Fibroblast of lung (primary cell): ENCODE measurements at places on chromosomes 11 and 22. TPM values are rescaled to one million over a fixed set of nuclear protein-coding genes. Genes with fewer than 3 reads are reported as not detected.

TEX54 gene
- polyA plus RNA-seq, result not detected in 2 replicates

MIOX gene
- polyA plus RNA-seq, result 0.06 TPM in 1 of 2 replicates, not detected in the other

MYEOV gene
- polyA plus RNA-seq, result 7.3 and 11.7 TPM in 2 replicates

CCDC15 gene
- polyA plus RNA-seq, result 1.2 and 4.0 TPM in 2 replicates

DDTL gene
- 0.36 and 0.51 TPM in 2 replicates for polyA plus RNA-seq

ACER3 gene
- 11.8 and 22.3 TPM in 2 replicates for polyA plus RNA-seq

DNA sequence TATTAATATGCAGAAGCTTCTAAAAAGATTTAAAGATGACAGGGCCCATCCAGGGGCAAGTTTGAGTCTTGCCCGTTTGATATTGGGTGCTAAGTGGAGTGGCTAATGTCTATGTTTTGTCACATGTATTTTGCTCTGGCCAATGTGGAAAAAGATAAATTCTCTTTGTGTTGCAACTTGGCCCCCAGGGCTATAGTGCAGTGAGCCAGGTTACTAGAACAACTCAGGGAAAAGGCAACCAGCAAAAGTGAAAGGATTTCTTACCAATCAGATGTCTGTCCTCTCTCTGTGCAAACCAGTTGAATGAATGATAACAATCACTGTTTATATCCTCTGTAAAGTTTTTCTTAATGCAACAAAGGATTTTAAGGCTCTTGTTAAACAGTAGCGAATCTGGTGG lies 4.6 kb upstream of the CLNS1A start:
- H3K4me3 ChIP-seq, result no peak overlapping the region
- H3K27ac ChIP-seq, result no peak overlapping the region
- DNase-seq, result no peak
- H3K27me3 ChIP-seq, result no peaks in the 10 kb centered on the region
- H3K4me1 ChIP-seq, result no peaks in the 10 kb centered on the region
- H3K36me3 ChIP-seq, result no peaks in the 10 kb centered on the region

- no peak overlapping the region for H3K4me3 ChIP-seq
- H3K4me1 ChIP-seq, result no peaks in the 10 kb centered on the region
- H3K27ac ChIP-seq, result no peak overlapping the region
- DNase-seq, result peak; percentile 25
- no peaks in the 10 kb centered on the region for H3K36me3 ChIP-seq
- no peaks in the 10 kb centered on the region for H3K27me3 ChIP-seq
These were observed 729.8 kb downstream of the FAM181B start for GRCh38 chr11:82003671-82004515.

GRCh38 chr11:23865341-23865975 lies 631.4 kb upstream of the LUZP2 start:
- no peak overlapping the region for H3K27ac ChIP-seq
- no peaks in the 10 kb centered on the region for H3K4me1 ChIP-seq
- DNase-seq, result no peak
- no peaks in the 10 kb centered on the region for H3K27me3 ChIP-seq
- H3K36me3 ChIP-seq, result no peaks in the 10 kb centered on the region

DNA sequence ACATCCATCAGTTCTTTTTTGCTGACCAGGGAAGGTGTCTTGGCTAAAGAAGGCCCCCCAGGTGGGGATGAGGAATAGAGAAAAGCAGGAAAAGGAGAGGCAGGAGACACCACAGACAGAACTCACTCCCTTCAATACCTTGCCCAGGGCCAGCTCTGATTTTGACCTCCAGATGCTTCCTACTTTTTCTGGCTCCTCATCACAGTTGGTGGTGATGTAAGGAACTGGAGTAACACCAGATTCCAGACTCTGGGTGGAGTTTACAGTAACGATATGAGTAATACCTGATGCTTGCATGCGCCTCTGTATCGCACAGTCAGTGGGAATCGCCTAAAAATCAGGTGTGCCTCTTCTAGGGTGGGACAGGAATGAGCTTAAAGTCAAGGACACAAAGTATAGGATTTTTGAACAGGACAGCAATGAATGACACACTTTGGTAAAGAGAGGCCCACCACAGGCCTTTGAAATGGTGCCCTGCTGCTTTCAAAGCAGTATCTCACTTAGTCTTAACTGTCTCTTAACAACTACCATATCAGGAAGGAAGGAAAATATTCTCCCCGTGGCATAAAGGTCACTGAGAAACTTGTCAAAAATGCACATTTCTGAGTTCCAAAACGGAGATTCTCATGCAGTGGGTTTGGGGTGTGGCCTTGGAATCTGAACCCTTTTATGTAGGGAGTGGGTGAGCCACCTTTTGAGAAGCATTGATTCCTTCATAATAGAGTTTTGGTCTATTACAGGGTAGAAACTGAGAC lies 140.8 kb downstream of the SNX19 start:
- H3K27ac ChIP-seq, result no peak overlapping the region
- H3K4me1 ChIP-seq, result peaks cover 29% of the 10 kb centered on the region
- H3K36me3 ChIP-seq, result no peaks in the 10 kb centered on the region
- no peak overlapping the region for H3K4me3 ChIP-seq

DNA sequence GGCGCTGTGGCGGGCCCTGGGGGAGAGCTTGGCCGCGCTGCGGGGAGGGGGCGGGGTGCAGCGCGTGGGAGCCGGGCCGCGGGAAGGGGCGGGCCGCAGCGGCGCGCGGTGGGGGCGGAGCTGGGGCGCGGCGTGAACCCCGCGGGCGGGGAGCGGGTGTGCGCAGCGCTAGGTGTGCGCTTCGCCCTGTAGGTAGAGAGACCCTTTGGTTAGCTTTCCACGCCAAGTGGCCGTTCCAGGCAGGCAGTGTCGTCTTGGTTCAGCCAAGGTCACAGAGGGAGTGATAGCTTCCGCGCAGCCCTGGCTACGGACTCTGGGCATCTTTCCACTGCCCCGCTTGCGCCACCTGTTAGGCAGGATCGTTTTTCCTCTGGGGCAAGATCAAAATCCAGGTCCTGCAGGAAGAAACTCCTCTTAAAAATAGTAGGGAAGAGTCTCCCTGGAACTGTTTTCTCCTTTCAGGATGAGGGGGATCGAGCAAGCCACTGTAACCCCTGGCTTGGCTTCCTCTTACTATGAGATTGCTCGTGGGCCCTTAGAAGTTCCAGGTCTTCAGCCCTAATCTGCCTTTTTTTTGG lies 434 bp downstream of the BANF1 start:
- peaks cover 17% of the 10 kb centered on the region for H3K36me3 ChIP-seq
- peak overlapping the region; percentile 91 for H3K4me3 ChIP-seq
- H3K27me3 ChIP-seq, result no peaks in the 10 kb centered on the region
- H3K4me1 ChIP-seq, result peaks cover 2% of the 10 kb centered on the region
- peak; percentile 37 for DNase-seq

DNA sequence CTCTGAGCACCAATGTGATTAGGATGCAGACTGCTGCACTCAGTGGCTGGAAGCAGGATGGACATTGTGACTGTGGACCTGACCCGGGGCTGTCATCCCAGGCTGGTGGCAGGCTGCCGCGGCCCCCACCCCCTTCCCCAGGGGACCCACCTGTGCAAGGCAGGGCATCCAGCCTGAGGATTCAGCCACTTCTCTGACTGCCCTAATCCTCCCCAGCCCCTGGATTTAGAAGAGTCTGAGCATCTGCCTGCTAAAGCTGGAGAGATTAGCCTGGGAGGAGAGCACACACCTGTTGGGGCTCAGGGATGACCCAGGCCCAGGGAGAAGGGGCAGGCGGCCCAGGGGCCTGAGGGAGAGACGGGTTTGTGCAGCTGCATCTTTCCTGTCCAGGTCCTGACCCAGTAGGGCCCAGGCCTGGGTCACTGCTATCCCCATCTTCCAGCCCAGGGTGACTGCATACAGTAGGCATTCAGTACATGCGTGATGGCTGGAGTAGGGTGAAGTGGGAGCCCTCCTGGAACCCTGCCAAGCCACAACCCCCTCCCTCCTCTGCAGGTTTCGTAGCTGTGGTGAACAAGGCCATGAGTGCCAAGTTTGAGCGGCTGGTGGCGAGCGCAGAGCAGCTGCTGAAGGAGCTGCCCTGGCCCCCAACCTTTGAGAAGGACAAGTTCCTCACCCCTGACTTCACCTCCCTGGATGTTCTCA lies 12.1 kb downstream of the DPP3 start:
- DNase-seq, result peak; percentile 64
- H3K27ac ChIP-seq, result no peak overlapping the region
- no peaks in the 10 kb centered on the region for H3K4me1 ChIP-seq
- no peaks in the 10 kb centered on the region for H3K27me3 ChIP-seq

DNA sequence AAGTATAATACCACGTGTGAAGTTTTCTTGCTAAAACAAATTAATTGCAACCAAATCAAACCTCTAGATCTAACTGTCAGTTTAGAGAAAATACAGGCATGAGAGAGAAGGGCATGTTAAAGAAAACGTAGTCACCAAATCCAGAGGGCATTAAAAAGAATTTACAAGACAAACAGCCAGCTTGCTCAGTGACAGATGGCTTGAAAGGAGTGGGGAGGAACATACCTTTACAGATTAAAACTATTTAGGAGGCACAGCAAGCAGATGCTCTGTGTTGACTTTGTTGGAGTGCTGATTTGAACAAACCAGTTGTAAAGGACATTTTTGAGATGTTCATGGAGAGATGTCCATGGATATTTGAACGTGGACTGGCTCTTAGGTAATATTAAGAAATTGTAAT lies 96.9 kb downstream of the ATXN10 start:
- H3K27me3 ChIP-seq, result no peaks in the 10 kb centered on the region
- H3K4me3 ChIP-seq, result no peak overlapping the region
- H3K27ac ChIP-seq, result no peak overlapping the region
- H3K4me1 ChIP-seq, result peaks cover 2% of the 10 kb centered on the region
- H3K36me3 ChIP-seq, result no peaks in the 10 kb centered on the region
- no peak for DNase-seq

DNA sequence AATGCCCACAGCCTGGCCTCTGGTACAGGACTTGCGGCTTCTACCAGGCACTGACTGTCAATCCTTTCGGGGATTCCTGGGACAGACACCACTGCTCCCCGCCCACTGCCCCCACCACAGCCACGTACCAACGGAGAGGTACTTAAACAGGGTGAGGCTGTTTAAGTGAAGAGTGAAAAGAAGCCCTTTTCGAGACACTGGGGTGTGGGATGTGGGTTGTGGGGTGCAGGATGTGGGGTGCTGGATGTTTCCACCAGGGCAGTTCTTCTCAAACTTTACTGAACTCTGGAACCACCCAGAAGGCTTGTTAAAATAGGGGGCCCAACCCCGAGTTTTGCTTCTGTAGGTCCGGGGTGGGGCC lies 34.2 kb upstream of the PRR5 start:
- DNase-seq, result no peak
- H3K27ac ChIP-seq, result no peak overlapping the region
- peaks cover 18% of the 10 kb centered on the region for H3K27me3 ChIP-seq
- H3K4me1 ChIP-seq, result peaks cover 3% of the 10 kb centered on the region
- H3K4me3 ChIP-seq, result no peak overlapping the region

DNA sequence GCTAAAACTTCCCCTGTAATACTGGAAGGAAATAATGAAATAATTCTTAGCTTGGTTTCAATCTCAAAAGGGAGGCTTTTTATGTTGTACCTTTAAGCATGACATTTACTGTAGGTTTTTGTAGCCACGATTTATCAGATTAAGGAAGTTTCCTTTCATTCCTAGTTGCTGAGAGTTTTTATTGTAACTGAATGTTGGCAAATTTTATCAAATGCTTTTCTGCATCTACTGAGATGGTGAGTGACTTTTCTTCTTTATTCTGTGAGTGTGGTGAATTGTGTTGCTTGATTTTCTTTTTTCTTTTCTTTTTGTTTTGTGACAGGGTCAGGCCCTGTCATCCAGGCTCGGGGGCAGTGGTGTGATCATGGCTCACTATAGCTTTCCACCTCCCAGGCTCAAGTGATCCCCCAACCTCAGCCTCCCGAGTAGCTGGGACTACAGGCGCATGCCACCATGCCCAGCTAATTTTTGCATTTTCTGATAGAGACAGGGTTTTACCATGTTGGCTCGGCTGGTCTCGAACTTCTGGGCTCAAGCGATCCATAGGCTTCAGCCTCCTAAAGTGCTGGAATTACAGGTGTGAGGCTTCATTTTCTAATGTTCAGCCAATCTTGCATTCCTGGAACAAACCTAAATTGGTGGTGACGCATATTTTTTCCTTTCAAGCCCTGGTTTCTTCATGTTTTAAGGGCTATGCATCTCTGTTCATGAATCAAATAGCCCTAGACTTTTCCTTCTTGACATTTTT lies 26.2 kb downstream of the SUSD2 start:
- peaks cover 15% of the 10 kb centered on the region for H3K4me1 ChIP-seq
- peak; percentile 35 for DNase-seq
- no peaks in the 10 kb centered on the region for H3K36me3 ChIP-seq
- H3K27ac ChIP-seq, result peak overlapping the region; percentile 83

GRCh38 chr11:85472953-85473352 lies 154.2 kb downstream of the DLG2 start:
- no peak for DNase-seq
- H3K4me1 ChIP-seq, result no peaks in the 10 kb centered on the region
- no peaks in the 10 kb centered on the region for H3K36me3 ChIP-seq

DNA sequence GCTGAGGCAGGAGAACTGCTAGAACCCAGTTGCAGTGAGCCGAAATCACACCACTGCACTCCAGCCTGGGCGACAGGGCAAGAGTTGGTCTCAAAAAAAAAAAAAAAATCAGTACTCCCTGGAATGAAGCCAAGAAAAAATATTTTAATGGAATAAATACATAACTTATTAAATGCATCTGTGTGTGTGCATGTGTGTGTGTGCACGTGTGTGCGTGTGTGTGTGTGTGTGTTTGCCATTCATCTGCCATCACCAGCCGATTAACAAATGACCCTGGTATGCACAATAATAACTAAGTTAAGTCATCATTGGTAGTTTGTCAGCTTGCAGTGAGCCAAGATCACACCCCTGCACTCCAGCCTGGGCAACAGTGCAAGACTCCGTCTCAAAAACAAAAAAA lies 35.0 kb upstream of the SCGB1A1 start:
- no peak overlapping the region for H3K4me3 ChIP-seq
- H3K27me3 ChIP-seq, result peaks cover under 1% of the 10 kb centered on the region
- DNase-seq, result peak; percentile 37
- no peaks in the 10 kb centered on the region for H3K36me3 ChIP-seq
- H3K4me1 ChIP-seq, result peaks cover 2% of the 10 kb centered on the region
- H3K27ac ChIP-seq, result no peak overlapping the region

GRCh38 chr22:48864748-48865147 lies 962.9 kb downstream of the BRD1 start:
- no peaks in the 10 kb centered on the region for H3K36me3 ChIP-seq
- no peak for DNase-seq
- H3K4me3 ChIP-seq, result no peak overlapping the region
- H3K4me1 ChIP-seq, result no peaks in the 10 kb centered on the region

DNA sequence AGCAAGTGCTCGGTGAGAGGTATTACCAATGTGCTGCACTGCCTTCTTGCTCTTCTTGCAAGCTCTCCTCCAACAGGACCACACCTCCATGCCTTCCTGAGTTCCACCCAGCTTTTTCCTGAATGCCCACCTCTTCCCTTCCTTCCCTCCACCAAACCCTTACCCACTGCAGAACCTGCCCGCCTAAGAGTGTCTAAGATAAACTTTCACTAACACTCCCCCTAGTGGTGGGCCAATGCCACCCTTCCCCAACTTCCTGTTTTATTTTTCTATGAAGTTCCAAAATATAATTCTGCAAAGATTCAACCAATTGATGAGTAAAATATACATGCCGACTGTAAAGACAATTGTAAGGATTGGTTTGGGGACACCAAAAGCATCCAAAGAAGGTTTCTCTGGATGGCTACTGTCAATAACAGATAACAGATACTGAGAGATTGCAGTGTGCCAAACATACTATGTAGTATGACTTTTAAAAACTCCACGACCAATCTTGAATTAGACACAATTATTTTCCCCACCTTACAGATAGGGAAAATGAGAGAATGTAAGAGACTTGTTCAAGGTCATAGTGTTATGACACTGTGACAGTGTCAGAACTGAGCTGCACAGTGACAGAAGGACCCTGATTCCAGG lies 38.6 kb upstream of the BMAL1 start:
- no peaks in the 10 kb centered on the region for H3K27me3 ChIP-seq
- H3K27ac ChIP-seq, result no peak overlapping the region
- H3K4me3 ChIP-seq, result no peak overlapping the region
- no peaks in the 10 kb centered on the region for H3K36me3 ChIP-seq
- H3K4me1 ChIP-seq, result no peaks in the 10 kb centered on the region

- H3K27ac ChIP-seq, result no peak overlapping the region
- H3K4me3 ChIP-seq, result no peak overlapping the region
- H3K4me1 ChIP-seq, result no peaks in the 10 kb centered on the region
- no peaks in the 10 kb centered on the region for H3K36me3 ChIP-seq
These were observed 26.1 kb downstream of the B3GAT1 start for GRCh38 chr11:134385774-134386565.
